Body of pancreas (tissue), 4 donors: ENCODE measurements at places on chromosomes 6 and 20. TPM values are rescaled to one million over a fixed set of nuclear protein-coding genes. Genes with fewer than 3 reads are reported as not detected.
A peak's percentile ranks its signal among the peaks of the same experiment; 100 is the strongest.

The SCRT2 gene
- not detected for total RNA-seq

The BMP5 gene
- 1.6 TPM for total RNA-seq

The EPPIN gene
- total RNA-seq = not detected

- DNase-seq = no peak
- no peaks in the 10 kb centered on the region for H3K36me3 ChIP-seq
- no peak overlapping the region for H3K4me3 ChIP-seq
- no peak overlapping the region for H3K27ac ChIP-seq
Measured at GRCh38 chr6:153898360-153899059, 140.5 kb upstream of the OPRM1 start.

- H3K4me3 ChIP-seq = no peak overlapping the region
- no peak overlapping the region for H3K27ac ChIP-seq
- H3K4me1 ChIP-seq = peaks cover 28% of the 10 kb centered on the region
- no peaks in the 10 kb centered on the region for H3K27me3 ChIP-seq
Measured at GRCh38 chr20:34389206-34389953, 26.3 kb downstream of the ITCH start.

DNA sequence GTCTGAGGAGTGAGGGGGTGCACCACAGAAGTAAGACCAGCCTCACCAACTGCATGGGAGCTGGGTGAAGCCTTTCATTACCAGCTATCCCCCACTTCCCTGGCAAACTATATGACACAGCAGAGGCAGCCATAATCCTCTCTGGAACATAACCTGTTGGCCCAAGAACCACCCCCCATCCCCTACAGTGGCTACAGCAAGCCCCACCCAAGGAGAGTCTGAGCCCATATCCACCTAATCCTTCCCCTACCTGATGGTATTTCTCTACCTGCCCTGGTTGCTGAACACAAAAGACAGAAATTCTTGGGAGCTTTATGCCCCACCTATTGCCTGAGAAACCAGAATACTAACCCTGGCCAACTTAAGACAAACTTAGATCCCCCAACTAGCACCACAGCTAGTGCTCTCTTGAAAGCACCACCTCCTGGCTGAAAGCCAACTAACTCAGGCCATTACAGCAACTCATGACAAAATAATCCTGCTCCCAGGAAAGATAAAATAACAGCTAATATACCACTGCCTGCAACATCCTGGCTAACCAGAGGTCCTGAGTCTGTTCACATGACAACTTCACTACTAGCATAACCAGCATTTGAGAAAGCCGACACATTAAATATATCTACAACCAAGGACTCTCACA is 11.2 kb downstream of the RNGTT start:
- H3K36me3 ChIP-seq = no peaks in the 10 kb centered on the region
- H3K27me3 ChIP-seq = no peaks in the 10 kb centered on the region
- no peak overlapping the region for H3K27ac ChIP-seq
- no peak overlapping the region for H3K4me3 ChIP-seq

- H3K27me3 ChIP-seq = no peaks in the 10 kb centered on the region
- H3K4me1 ChIP-seq = peaks cover 4% of the 10 kb centered on the region
- no peak overlapping the region for H3K4me3 ChIP-seq
- H3K36me3 ChIP-seq = no peaks in the 10 kb centered on the region
Measured at GRCh38 chr20:64219202-64219601, 36.3 kb upstream of the PCMTD2 start.

DNA sequence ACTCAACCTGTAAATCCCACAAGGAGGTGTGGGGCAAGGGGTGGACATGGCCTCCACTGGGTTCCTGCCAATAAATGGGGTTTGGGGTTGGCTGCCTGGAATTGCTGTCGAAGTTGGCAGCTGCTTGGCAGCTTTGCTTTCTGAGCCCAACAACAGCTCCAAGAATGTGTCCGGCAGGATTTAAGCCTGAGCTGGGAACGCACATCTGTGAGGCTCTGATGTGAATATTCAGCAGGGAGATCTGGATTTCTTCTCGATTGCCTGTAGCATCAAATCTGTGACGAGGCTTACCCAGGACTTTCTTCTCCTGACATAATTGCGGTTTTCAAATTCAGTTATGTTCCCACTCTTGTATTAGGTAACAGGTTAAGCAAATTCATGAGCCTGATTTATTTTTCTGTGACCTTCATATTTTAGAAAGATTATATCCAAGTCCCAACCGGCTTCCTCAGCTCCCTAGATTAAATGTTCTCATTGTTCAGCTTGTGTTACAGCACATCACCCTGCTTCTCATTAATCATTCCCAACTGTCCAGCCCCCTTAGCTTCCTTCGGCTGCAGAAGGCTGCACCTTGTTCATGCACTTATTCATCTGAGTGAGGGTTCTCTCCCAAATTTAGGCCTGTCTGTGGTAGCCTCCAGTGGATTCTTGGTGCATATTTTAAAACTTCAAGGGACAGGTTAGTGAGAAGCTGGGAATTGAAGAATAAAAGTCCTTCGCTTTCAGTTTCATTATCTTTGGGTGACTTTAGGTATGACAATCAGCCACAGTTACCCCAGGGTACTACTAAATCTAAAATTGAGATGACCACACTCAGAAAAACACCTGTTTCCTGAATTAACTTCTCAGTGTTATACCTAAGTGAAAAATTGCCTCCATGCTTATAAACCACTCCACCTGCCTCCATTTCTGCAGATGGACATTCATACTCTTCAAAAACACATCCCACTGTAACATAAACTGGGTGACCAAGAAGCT is 310.0 kb downstream of the ESR1 start:
- H3K27me3 ChIP-seq = no peaks in the 10 kb centered on the region
- H3K27ac ChIP-seq = peak overlapping the region; percentile 7
- H3K4me3 ChIP-seq = no peak overlapping the region

DNA sequence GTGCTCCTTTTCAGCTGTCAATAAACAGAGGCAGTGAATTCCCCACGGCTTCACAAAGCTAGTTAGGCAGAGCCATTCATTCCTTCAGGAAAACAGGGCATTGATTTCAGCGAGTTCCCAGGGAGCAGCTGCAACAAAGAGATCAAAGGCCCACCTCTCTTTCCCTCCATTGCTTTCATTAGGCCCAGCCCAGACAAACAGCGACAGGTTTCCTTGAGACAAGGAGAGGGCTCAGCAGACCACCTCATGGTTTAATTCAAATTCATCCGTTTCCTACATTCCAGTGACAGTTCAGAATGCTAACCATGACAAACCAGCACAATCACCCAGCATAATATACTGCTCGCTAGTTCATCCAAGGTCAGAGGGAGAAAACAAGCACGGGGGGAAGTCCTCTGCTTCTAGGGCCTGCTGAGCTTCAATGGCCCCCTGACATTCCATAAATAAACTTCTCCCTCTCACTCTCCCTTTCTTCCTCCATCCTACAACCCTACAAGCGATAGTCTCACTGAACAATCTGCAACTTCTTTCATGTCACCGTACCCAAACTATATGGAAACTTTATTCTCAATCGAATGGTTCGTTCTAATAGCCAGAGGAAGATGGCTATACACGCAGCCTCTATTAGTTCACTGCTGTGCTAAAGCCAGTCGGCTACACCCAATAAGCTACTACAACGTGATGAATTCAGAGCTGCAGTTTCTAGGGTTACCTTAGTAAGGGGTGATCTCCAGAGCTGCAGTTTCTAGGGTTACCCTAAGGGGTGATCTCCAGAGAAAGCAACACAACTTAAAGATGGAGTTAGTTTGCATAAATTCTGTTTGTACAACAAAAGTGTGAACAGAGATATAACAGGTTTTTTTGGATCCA is 34.7 kb downstream of the PLAGL1 start:
- H3K27ac ChIP-seq = no peak overlapping the region
- no peaks in the 10 kb centered on the region for H3K4me1 ChIP-seq
- H3K4me3 ChIP-seq = no peak overlapping the region
- no peaks in the 10 kb centered on the region for H3K36me3 ChIP-seq

- H3K36me3 ChIP-seq = no peaks in the 10 kb centered on the region
- H3K4me3 ChIP-seq = no peak overlapping the region
- no peaks in the 10 kb centered on the region for H3K27me3 ChIP-seq
Measured at GRCh38 chr6:44021589-44022295, 105.5 kb downstream of the MRPL14 start.
